Sigmoid colon (tissue), 7 donors: ENCODE measurements at places on chromosomes 12 and 14. TPM values are rescaled to one million over a fixed set of nuclear protein-coding genes. Genes with fewer than 3 reads are reported as not detected.
A peak's percentile ranks its signal among the peaks of the same experiment; 100 is the strongest.

GRCh38 chr14:53048631-53049030 is 97.8 kb upstream of the FERMT2 start:
- no peak for DNase-seq
- H3K4me3 ChIP-seq: no peak overlapping the region
- peaks cover 1% of the 10 kb centered on the region for H3K4me1 ChIP-seq
- no peaks in the 10 kb centered on the region for H3K36me3 ChIP-seq
- no peaks in the 10 kb centered on the region for H3K27me3 ChIP-seq

GRCh38 chr12:15852383-15852782 is 29.8 kb upstream of the STRAP start:
- H3K27me3 ChIP-seq: no peaks in the 10 kb centered on the region
- no peak overlapping the region for H3K27ac ChIP-seq
- no peaks in the 10 kb centered on the region for H3K36me3 ChIP-seq
- no peak for DNase-seq

GRCh38 chr12:23238190-23238589 is 613.2 kb downstream of the ETNK1 start:
- H3K27me3 ChIP-seq: no peaks in the 10 kb centered on the region
- peaks cover 4% of the 10 kb centered on the region for H3K4me1 ChIP-seq
- no peak overlapping the region for H3K4me3 ChIP-seq
- DNase-seq: no peak
- no peaks in the 10 kb centered on the region for H3K36me3 ChIP-seq
- H3K27ac ChIP-seq: no peak overlapping the region

DNA sequence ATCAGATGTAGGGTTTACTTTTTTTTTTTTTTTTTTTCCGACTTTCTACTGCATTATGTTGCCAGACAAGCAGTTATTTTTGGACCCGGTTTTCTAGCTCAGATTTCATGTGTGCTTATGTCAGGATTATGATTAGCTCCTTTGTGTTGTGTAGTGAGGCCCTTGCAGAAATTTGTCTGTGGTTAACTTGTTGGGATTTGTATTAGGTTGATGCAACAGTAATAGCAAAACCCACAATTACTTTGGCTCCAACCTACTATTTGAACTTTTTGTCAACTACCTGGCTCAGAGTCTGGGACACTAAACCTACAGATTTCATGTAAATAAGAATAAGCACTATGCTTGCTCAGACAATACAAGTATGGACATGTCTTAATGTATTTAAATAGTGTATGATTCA is 44.1 kb upstream of the KCNJ8 start:
- no peaks in the 10 kb centered on the region for H3K36me3 ChIP-seq
- peaks cover 11% of the 10 kb centered on the region for H3K4me1 ChIP-seq
- H3K27me3 ChIP-seq: no peaks in the 10 kb centered on the region
- H3K27ac ChIP-seq: peak overlapping the region; percentile 33
- no peak for DNase-seq
- no peak overlapping the region for H3K4me3 ChIP-seq

DNA sequence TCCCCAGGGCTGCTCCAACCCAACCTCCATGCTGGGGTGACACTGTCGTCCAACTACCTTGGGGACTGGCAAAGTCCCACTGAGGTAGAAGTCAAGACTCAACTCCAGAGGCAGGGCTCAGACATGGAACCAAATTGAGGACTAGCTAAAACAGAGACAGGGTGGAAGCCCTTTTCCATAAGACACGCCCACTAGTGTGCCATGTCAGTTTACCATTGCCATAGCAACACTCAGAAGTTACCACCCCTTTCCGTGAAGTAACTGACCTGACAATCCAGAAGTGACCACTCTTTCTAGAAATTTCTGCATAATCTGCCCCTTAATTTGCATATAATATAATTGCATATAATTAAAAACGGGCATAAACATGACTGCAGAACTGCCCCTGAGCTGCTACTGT is 409.6 kb downstream of the MED13L start:
- no peaks in the 10 kb centered on the region for H3K36me3 ChIP-seq
- no peaks in the 10 kb centered on the region for H3K4me1 ChIP-seq
- H3K27me3 ChIP-seq: no peaks in the 10 kb centered on the region

- no peak for DNase-seq
- no peak overlapping the region for H3K4me3 ChIP-seq
- H3K4me1 ChIP-seq: peaks cover 7% of the 10 kb centered on the region
- H3K27me3 ChIP-seq: no peaks in the 10 kb centered on the region
- no peaks in the 10 kb centered on the region for H3K36me3 ChIP-seq
- H3K27ac ChIP-seq: no peak overlapping the region
These were observed 293.0 kb downstream of the BTG1 start for GRCh38 chr12:91852634-91853033.

DNA sequence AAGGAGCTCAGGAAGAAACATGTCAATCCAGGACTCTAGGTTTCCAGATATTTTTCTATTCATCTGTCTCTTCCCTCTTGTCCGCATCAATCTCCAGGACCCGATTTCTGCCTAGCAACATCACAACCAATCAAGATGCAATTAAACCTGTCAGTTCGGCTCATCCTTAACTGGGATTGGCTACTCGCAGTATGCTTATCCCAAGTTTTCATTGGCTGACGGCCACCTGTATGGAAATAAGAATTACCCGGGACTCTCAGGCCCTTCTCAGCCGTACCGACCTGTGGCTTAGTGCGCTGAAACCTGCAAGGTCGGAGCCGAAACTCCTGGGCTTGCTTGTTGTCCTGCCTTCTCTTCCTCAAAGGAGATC is 20.4 kb upstream of the ATP5MC2 start:
- no peak for DNase-seq
- H3K36me3 ChIP-seq: no peaks in the 10 kb centered on the region
- H3K27me3 ChIP-seq: peaks cover 72% of the 10 kb centered on the region
- no peak overlapping the region for H3K27ac ChIP-seq

DNA sequence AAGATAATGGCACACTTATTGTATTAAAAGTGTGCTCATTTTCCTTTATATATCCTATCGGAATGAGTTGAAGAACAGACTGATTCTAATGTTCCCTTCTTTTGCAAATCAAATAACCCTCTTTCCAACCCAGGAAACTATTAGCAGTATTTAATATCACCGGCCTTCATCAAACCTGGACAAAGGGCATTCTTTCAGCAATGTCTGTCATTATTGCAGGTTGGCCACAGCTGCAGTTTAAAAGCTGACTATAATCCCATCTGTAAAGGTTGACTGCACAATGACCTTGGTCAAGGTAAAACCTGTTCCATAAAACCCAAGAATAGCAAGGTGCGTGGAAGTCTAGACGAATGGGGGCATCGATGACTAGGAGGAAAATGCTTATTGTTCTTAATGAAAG is 472.3 kb upstream of the SOX5 start:
- no peaks in the 10 kb centered on the region for H3K4me1 ChIP-seq
- no peak overlapping the region for H3K27ac ChIP-seq
- no peaks in the 10 kb centered on the region for H3K27me3 ChIP-seq
- DNase-seq: no peak

- H3K4me1 ChIP-seq: no peaks in the 10 kb centered on the region
- no peak overlapping the region for H3K4me3 ChIP-seq
- H3K27ac ChIP-seq: no peak overlapping the region
- DNase-seq: no peak
- H3K36me3 ChIP-seq: no peaks in the 10 kb centered on the region
- no peaks in the 10 kb centered on the region for H3K27me3 ChIP-seq
These were observed 189.5 kb downstream of the PHLDA1 start for GRCh38 chr12:75842090-75842489.

DNA sequence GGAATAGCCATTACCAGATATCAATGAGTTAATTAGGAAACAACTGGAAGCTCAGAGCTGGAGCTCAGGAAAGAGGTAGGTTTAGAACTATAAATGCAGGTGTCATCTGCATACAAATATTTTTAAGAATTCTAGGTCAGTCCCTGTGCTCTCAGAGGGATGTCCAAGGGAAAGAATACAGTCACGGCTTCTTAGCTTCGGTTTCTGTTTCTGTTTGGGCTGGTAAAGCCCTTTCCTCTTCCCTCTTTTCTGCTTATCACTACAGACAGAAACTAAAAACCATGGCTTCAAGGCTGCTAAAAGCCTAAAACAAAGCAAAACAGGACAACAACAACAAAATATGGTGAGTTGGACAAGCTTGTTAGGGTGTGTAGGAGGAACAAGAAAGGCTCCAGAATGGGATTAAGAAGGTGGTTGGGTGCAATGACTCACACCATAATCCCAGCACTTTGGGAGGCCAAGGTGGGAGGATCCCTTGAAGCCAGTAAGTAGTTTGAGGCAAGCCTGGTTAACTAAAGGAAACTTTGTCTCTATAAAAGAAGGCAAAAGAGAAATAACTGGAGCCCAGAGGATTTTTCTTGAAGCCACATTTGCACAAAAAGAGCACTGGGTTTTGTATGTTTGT is 113.0 kb downstream of the SEC23A start:
- H3K27ac ChIP-seq: no peak overlapping the region
- no peak overlapping the region for H3K4me3 ChIP-seq
- H3K4me1 ChIP-seq: no peaks in the 10 kb centered on the region
- no peaks in the 10 kb centered on the region for H3K36me3 ChIP-seq
- DNase-seq: no peak
- H3K27me3 ChIP-seq: no peaks in the 10 kb centered on the region

- no peak overlapping the region for H3K4me3 ChIP-seq
- no peaks in the 10 kb centered on the region for H3K4me1 ChIP-seq
- DNase-seq: no peak
- no peaks in the 10 kb centered on the region for H3K27me3 ChIP-seq
- peaks cover 25% of the 10 kb centered on the region for H3K36me3 ChIP-seq
These were observed 44.9 kb downstream of the KTN1 start for GRCh38 chr14:55624913-55625312.

- H3K4me3 ChIP-seq: no peak overlapping the region
- H3K27ac ChIP-seq: peak overlapping the region; percentile 72
- peaks cover 26% of the 10 kb centered on the region for H3K4me1 ChIP-seq
These were observed 9.6 kb downstream of the ARHGDIB start for GRCh38 chr12:14951851-14952250.

DNA sequence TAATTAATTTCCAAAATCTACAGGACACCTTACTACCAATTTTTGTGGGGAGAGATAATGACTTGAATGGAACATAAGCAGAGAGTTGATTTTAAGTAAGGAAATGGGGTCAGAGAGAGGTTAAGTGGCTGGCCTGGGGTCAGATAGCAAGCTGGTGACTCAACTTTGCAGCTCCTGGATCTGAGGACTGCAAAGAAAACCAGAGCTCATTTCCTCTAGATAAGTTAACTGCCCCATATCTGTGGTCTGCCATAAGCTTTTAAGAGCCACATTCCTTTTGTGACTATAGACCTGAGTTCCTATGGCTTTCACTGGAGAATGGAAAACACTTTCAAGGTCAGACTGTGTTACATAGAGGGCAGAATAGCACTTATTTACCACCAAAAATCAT is 201.2 kb upstream of the PRICKLE1 start:
- H3K4me1 ChIP-seq: no peaks in the 10 kb centered on the region
- no peaks in the 10 kb centered on the region for H3K36me3 ChIP-seq
- H3K4me3 ChIP-seq: no peak overlapping the region
- no peaks in the 10 kb centered on the region for H3K27me3 ChIP-seq
- H3K27ac ChIP-seq: no peak overlapping the region
- no peak for DNase-seq

- H3K36me3 ChIP-seq: no peaks in the 10 kb centered on the region
- H3K27ac ChIP-seq: no peak overlapping the region
- H3K4me3 ChIP-seq: no peak overlapping the region
- DNase-seq: no peak
These were observed 164.7 kb downstream of the SSPN start for GRCh38 chr12:26360062-26360461.

LTA4H gene
- total RNA-seq: 66.8 TPM

OR11H7 gene
- not detected for total RNA-seq

SDSL gene
- total RNA-seq: 0.82 TPM

GALNT9 gene
- 5.0 TPM for total RNA-seq

AMDHD1 gene
- 0.55 TPM for total RNA-seq

PDE6H gene
- total RNA-seq: not detected

OR4Q3 gene
- not detected for total RNA-seq
